Activated CD8-positive, alpha-beta memory T cell treated with anti-CD3 and anti-CD28 coated beads for 48 hours (primary cell): ENCODE measurements at places on chromosomes 4 and X.

DNA sequence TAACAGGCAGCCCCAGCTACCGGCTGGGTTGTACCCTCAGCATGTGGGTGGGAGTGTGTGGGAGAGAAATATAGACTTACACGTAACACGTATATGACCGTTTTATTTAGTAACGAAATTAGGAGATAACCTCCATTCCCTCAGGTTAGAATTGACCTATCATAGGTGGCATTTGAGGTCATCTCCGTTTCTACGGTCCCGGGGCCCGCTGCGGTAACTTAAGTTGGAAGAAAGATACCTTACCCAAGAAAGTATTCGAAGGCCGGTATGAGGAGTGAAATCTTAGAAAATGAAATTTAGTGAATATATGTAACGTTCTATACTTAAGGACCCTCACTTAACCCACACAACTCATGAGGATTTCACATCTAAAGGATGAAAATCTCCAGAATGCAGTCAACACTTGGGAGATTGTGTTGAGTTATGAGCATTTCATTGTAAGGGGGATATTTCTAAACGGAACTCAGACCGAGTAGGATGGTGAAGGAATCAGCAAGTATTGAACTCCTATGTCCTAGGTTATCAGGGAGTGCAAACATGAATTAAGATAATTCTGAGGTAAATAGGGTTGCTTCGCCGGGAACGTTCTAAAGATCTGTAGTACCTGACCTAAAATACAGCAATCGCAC lies 891 bp downstream of the CISD2 start:
- DNase-seq, result no peak

- no peak for DNase-seq
Measured at GRCh38 chr4:135191596-135191995, 990.0 kb upstream of the PABPC4L start.

DNA sequence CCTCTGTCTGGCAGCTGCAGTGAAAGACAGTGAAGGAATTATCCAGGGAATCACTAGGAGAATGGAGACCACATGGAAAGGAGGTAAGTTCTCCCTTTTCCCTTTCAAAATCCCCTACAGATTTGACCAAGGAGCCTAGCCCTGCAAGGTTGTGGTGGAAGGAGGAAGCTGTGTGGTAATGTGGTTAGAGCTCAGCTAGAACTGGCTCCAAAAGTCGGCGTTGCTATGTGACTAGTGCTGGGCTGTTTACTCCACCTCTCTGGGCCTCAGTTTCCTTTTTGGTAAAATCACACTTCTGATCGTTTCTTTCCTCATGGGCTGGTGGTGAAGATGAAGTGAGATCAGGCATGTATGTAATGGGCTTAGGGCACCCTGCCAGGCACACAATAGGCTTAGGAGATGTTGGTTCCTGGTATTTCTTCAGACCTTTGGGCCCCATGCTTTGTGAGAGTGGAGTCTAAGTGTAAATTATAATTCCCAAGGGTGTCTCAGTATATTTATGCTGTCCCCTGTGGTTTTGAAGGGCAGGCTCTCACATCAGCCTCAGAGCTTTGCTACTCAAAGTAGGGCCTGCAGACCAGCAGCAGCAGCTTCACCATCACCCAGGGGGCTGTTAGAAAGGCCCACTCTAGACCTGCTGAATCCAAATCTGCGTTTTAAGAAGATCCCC lies 183.7 kb upstream of the BCOR start:
- no peak for DNase-seq

- no peak for DNase-seq
Measured at GRCh38 chr4:172927096-172927814, 241.4 kb upstream of the GALNT7 start.

- no peak for DNase-seq
Measured at GRCh38 chr4:137644201-137644600, 111.9 kb upstream of the PCDH18 start.

DNA sequence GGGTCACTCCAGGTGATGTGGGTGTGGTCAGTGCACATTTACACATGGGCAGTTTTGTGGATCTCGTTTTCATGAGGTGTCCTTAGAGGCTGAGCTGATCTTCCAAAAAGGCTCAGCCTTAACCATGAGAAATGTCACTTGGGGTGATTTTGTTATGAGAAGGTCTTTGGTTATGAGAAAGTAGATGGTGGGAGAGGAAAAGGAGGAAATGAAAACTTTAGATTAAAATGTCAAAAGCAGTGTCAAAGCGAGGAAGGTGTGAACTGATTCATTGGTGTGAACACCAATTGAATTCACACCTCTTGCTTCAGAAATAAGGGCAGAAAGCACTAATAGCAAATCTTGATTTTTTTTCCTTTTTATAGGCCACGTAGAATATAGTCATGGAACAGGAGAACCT lies 100.2 kb upstream of the ANXA3 start:
- DNase-seq, result no peak

- DNase-seq, result no peak
Measured at GRCh38 chrX:45505214-45505613, 304.5 kb upstream of the DIPK2B start.

GRCh38 chr4:122732329-122733026 lies at the start of gene BBS12:
Gene BBS12 (plus strand): TSS chr4:122732704. CDS start chr4:122741893, 9,189 bp downstream.
- peak; percentile 95 for DNase-seq

DNA sequence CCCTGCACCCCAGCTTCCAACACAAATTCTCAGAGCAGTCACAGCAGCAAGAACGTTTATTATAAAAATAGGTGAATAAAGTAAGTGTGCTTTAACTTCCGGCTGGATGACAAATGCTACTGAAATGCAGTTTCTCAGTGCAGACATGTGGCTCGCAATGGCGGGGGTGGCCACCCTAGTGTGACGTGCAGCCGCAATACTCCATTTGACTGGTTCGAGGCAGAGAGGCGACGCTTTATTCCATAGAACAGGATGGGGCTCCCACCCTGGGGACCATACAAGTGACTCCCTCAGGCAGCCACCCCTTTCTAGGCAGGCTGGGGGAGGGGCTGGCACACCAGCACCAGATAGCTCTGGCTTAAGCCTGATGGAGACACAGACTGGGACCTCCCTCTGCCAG lies 14.5 kb downstream of the TNIP2 start:
- DNase-seq, result no peak

- no peak for DNase-seq
Measured at GRCh38 chrX:68443155-68443868, 10.0 kb upstream of the OPHN1 start.

GRCh38 chrX:114361076-114361725 lies 222.7 kb upstream of the HTR2C start:
- DNase-seq, result no peak

DNA sequence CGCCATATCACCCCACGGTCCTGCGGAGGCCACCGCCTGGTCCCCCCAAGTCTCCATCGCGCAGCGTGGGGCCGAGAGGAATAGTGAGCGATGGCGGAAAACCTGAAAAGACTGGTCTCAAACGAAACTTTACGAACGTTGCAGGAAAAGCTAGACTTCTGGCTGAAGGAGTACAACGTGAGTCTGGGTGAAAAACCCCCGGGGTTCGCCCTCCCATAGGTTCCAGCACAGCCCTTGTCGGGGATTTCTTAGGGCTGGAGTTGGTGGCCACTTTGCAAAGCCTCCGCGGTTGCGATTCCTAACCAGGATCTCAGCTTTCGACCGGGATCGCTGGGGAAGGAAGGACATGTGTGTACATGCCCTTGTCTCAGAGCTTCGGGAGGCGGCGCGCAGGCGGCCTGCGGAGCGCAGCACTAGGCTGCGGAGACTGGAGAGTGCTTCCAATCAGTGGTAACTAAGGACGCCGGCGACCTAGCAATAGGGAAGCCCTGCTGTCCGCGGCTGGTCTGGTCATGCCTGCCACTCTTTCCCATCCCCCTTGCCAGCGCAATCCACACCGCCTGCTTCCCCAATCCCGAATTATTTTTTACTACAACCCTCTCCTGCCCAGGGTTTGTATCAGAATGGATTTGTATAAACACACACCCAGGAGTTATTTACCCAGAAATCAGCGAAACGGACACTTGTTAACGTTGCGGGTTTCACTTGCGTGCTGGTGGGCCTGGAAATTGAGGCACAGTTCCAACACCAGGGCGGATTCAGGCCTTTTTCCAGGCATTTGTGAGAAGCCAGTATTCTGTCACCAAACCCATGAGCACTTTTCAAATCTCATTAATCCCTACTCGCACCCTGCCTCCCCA lies 741 bp downstream of the SPATA18 start:
- DNase-seq, result no peak

GRCh38 chr4:576991-577498 lies 950 bp upstream of the TMEM271 start:
- DNase-seq, result no peak

GRCh38 chrX:122941806-122942205 lies 242.3 kb upstream of the GRIA3 start:
- no peak for DNase-seq

DNA sequence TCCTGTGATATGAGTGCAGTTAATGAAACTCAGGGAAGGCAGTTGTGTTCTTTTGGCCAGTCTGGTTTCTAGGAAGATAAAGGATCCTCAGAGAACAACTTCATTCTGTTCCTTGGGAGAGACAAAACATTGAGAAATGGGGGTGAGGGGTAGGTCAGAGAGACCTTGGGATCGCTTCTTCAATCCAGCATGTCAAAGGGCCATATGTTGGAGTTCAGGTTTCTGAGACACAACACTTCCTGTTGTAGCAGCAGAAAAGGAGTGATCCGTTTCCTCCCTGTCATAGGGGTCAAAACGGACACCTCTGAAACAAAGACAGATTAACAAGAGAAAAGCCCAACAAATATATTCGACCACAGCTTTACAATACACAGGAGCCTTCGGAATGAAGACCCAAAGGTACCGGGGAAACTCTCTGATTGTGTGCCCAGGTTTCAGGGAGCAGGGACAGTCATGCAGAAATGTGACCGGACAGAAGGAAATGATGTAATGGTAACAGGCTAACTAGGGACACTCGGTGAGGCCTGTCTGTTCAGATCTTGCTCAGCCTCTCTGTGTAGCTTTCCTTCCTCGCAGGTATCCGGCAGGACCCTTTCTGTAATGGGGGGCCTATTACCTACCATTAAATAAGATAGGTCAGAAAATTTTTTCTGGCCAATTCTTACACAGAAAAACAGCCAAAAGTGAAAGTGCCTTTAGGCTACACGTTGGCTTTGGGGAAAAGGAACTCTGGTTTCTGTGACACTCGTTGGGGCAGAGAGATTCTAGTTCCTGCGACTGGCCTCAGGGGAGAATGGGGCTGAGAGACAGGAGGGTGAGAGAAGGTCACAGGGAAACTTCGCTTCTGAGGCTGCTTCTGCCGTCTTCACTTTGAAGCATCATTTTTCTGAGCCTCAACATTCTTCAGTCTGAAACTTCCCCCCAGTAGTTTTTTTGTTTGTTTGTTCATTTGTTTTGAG lies 103.3 kb upstream of the TLR3 start:
- DNase-seq, result no peak

DNA sequence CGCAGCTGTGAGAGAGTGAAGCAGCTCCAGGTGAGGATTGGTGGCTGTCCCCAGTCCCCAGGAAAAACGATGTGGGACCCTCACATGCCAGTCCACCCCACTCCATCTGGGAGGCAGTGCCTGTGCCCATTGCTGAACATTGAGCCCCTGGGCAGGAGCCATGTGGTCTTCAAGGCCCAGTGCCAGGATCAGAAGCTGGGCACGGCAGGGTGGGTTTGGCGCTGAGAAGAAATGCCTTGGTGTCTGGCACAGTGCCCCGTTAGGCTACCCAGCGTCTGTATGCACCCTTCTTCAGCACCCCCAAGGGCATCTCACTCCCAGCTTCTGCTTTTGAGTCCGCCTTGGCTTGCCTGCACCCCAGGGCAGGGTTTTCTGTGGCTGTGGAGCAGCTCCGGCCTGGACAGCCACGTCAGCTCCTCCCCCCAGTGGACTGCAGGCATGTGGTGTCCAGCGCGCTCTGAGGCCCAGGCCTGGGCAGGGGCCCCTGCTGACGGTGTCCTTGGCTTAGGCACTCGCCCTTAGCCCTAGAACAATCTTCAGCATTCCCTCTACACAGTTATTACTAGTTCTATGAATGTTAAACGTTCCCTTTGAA lies 28.6 kb downstream of the RGS12 start:
- no peak for DNase-seq

DNA sequence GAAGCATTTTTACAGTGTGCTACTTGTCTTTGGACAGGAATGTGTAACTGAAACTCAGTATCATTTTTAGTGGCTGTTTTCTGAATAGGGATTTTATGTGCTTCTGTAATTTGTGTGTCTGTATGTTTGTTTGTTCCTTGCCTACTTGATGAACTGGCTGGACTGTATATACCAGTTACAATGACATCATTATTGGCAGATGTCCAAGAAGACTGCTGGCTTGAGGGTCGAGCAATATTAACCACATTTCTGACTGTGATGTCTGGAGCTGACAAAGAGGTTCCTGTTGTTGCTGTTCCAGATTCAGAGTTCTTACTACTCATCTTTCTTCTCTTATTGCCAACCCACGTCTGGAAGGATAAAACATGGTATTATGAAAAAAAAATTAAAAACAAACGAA lies 33.0 kb downstream of the HDX start:
- no peak for DNase-seq

DNA sequence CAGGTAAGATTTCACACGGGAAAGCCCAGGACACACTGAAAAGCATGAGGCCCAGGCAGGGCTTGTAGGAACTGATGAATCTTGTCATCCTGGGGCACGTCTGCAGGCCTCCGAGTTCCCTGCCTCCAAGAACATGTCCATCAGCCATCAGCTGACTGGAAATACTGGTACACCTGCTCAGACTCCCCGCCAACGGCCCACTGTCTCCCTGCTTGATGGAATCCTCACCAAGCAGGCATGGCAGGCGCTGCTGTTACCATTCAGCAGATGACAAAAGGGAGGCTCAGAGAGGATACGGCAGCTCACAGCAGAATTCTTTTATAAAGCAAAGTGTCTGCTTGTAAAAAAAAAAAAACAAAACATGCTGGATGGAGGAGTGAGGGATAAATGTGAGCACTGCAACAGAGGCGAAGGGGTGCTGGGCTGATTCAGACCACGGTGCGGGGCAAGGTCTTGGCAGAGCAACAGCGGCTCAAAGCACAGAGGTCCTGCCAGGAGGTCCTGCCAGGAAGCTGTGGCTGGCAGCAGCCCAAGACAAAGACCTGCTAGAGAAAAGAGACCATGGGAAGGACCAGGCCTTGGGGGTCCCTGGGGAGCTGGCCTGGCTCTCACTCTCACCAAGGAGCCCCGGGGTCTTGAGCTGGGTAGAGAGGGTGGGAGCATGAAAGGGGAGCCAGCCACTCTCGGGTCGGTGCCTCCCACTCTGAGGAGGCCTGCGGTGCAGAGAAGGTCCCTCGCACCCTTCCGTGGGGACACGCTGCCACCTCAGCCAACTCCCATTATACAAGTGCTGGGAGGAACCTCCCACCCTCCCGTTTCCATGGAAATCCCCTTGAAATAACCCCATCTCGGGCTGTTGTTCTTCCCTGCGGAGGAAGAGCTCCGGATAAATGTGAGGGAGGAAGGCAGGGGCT lies 25.6 kb downstream of the PPP2R2C start:
- no peak for DNase-seq

GRCh38 chr4:187276736-187277408 lies 553.2 kb upstream of the FAT1 start:
- DNase-seq, result no peak

DNA sequence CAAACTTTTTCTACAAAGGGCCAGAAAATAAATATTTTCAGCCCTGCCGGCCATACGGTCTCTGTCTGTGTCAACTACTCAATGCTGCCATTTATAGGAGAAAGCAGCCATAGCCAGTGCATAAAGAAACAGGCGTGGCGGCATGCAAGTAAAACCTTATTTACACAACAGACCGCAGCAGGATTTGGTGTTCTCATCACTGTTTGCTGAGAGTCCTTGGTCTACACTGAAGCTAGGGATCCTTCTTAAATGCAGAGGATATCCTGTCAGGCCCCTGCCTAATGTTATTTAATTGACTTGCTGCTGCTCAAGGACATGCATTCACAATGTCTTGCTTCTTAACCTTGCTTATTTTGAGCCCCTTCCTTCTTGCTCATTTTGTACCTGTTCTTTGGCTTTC lies 54.7 kb downstream of the CPE start:
- no peak for DNase-seq

GRCh38 chr4:128517096-128517738 lies 229.6 kb upstream of the PGRMC2 start:
- no peak for DNase-seq
